CD4-positive, alpha-beta memory T cell (primary cell): ENCODE measurements at places on chromosomes 12 and 14. TPM values are rescaled to one million over a fixed set of nuclear protein-coding genes. Genes with fewer than 3 reads are reported as not detected.

Gene RBMS2
- 1.9 TPM for total RNA-seq

DNA sequence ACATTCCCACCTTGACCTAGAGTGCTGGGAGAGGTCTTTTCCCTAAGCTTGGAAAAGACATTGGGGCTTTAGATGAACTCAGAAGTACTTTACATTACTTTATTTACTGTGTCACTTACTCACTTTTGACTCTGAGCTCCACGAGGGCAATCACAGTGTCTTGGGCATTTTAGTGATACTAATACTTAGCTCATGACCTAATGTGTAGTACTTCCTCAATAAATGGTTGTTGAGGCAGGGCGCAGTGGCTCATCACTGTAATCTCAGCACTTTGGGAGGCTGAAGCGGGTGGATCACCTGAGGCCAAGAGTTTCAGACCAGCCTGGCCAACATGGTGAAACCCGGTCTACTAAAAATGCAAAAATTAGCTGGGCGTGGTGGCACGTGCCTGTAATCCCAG is 19.8 kb upstream of the SNAPC1 start:
- no peak for DNase-seq

DNA sequence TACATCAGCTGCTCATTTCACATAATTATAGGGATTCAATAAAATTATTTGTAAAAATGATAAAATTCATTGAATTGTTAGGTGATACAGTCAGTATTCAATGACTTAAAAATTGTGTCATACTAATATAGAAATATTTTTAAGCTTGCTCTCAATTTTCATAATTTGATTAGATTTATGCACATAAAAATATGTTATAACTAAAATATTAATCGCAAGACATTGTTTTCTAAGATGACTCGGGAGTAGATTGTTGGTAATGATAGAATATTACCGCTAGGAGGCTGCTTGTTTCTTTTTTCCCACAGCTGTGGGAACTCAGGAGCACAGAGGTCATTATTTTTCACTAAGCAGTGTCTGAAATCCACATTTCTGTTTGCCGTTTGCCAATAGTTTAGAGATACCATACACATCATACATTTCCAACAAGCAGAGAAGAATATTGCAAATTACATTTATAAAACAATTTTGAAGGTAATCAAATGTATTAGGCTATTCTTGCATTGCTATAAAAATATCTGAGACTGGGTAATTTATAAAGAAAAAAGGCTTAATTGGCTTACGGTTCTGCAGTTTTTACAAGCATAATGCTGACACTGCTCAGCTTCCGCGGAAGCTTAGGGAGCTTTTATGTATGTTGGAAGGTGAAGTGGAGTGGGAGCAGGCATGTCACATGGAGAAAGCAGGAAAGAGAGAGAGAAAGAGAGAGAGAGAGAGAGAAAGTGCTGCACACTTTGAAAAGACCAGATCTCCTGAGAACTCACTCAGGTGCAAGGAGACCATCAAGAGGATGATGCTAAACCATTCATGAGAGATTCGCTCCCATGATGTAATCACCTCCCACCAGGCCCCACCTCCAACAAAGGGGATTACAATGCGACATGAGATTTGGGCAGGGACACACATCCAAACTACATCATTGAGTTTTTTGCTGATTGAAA is 9.2 kb downstream of the CD69 start:
- peak; percentile 48 for DNase-seq

- DNase-seq, result no peak
Observed at GRCh38 chr12:124686370-124687173, 119.2 kb upstream of the NCOR2 start.

Gene FOXM1
- 0.44 TPM for total RNA-seq

Gene SMOC1
- total RNA-seq, result not detected

Gene GALNT16
- not detected for total RNA-seq

GRCh38 chr12:51705450-51705849 is 114.4 kb downstream of the SCN8A start:
- no peak for DNase-seq

Gene ATXN7L3B
- 45.1 TPM for total RNA-seq

Gene KRT6A
- not detected for total RNA-seq

DNA sequence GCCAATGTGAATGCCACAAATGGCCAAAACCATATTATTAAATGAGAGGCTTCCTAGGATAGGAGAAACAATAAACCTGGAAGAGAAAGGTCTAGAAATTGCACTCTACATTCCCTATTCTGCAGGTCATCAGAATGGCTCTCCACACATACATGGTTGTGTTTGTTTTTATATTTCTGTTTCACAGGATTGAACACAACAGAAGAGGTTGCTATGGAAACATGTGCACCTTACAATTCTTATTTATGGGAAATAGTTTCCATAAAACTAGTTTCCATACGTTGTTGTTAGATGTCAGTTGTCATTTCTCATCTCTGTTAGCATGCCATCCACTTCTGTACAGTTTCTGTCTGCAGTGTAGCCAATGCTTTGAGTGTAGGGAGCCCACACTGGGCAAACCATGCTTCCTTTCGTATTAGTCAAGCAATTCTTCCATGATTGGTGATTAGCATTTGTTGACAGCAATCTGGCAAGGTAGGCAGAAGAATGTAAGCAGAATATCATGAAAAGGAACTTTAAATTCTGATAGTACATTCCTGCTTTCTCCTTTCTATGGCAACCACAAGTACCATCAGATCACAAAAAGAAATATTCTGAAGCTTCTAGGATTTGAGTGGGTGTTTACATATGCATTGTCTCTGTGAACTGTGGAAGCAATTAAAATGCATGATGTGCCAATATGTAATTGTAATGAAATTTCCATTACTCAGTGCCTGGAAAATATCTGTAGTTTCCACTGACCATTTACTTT is 141.6 kb upstream of the AVPR1A start:
- no peak for DNase-seq

GRCh38 chr14:45905672-45906071 is 652.7 kb upstream of the MIS18BP1 start:
- DNase-seq, result no peak

DNA sequence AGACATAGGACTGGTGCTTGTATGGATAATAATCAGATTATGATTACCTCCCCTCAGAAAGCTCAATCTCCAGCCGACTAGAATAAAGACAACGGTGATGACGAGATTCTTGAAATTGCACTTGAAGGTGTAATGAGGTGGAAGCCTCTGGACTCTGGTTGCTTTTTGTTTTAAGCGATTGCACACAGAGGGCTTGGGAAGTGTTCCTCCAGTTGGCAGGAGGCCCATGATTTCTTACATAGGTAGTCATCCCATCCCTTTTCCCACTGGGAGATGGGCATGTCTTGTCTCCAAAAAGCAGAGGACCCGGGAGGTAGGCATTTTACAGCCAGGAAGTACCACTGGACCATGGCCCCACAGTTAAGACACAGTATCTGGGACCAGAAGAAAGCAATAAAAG is 165.7 kb upstream of the FKBP4 start:
- no peak for DNase-seq

- no peak for DNase-seq
Observed at GRCh38 chr14:42872786-42873185, 1266.1 kb downstream of the LRFN5 start.

DNA sequence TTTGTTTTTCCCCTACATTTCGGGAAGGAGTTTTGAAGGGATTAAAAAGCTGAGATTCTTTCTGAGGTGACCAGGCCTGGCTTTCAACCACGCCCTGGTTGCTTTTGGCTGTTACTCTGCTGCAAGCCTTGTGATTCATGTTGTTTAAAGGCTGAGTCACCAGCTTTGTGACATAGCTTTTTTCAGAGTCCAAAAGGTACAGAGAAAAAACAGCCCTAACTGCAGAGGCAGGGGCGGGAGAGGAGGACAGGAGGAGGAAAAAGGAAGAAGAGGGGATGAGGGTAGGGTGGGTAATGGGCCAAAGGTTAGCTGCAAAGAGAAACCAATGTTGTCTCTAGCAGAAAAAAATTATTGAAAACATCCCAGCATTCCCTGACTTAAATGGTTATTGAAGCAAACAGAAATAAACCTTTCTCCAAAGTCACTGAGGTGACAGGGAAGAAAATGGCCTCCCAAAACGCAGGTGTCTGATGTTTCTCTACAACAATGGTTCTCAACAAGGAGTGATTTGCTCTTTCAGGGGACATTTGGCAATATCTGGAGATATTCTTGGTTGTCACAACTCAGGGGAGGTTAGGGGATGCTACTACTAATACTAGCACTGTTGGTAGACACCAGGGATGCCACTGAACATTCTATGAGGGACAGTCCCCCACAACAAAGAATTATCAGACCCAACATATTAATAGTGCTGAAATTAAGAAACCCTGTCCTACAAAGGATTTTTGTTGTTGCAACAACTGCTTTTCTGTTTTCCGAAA is 2.1 kb upstream of the UBC start:
- no peak for DNase-seq

- no peak for DNase-seq
Observed at GRCh38 chr12:42469355-42470175, 120.0 kb downstream of the PRICKLE1 start.

Gene SLC10A1
- not detected for total RNA-seq

- no peak for DNase-seq
Observed at GRCh38 chr12:132053338-132054330, 90.5 kb downstream of the DDX51 start.

Gene TMEM229B
- total RNA-seq, result 35.8 TPM

GRCh38 chr12:24231298-24231697 is 281.8 kb upstream of the SOX5 start:
- DNase-seq, result no peak

DNA sequence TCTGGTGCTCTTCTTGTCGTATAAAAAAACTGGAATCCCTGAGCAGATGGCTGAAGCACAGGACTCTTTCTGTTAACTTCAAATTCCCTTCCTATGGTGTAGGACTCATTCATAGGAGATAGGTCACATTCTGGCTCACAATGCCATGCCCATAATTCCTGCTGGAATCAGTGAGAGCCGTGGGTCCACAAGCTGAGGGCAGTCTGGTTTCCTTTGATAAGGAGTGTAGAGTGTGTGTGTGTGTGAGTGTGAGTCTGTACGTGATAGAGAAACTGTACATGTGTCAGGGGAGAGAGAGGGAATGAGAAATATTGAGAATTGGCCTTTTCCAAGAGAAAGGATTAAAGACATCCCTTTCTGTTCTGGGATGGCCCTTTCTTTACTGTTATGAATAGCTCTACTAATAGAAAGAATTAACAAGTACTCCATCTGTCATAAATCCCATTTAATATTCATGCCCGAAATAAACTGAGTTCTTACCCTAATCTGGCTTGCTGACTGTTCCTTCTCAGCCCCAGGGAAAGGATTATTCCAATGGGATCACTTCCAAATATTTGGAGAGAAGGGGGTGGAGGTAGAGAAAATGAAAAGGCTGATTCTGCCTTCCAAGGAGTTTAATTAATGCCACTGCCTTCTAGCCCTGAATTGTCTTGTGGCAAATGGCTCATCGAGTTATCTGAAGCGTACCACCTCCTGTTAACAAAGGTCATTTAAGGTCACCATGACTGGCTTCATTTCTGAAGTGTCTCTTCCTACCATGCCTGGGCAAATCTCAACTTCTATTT is 79.0 kb downstream of the TMX1 start:
- no peak for DNase-seq

Gene PTPN6
- 199 TPM for total RNA-seq

DNA sequence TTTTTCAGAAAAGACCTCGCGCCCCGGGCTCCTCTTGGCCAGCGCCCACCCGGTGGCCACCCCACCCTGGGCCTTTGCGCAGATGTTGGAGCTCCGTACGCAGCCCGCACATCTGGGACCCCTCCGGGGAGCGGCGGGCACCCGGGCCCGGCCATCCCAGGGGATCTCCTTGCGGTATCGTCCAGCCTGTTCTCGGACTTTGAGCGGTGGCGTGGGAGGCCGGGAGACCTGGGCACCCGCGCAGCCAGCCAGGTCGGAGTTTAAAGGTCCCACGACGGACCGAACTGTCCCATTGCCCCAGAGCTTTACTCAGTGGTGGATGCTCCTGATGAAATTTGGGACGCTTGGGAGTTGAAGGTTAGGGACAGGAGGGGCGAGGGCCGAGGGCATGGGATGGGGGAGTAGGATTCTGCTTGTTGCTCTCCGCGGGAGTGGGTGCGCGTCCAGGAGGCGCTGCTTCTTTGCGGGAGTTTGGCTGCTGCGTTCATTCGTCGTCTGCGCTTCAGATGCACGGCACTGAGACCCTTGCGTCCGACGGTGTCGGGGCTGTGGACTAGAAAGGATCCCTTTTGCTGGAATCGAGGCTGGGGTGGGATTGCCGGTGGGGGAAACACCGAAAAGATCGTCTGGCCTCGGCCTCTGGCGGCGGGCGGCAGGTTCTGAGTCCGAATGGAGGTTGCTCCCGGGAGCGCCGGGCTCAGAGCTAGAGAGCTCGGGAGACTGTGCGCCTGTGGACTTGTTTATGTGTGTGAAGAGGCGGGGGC is 1.4 kb downstream of the NTF3 start:
- DNase-seq, result no peak

- no peak for DNase-seq
Observed at GRCh38 chr12:89390802-89391673, 38.7 kb upstream of the DUSP6 start.

Gene PLEKHD1
- total RNA-seq, result 0.32 TPM

Gene DHRS2
- total RNA-seq, result not detected

Gene SLC39A2
- not detected for total RNA-seq

Gene LETMD1
- 83.7 TPM for total RNA-seq

Gene PZP
- not detected for total RNA-seq

DNA sequence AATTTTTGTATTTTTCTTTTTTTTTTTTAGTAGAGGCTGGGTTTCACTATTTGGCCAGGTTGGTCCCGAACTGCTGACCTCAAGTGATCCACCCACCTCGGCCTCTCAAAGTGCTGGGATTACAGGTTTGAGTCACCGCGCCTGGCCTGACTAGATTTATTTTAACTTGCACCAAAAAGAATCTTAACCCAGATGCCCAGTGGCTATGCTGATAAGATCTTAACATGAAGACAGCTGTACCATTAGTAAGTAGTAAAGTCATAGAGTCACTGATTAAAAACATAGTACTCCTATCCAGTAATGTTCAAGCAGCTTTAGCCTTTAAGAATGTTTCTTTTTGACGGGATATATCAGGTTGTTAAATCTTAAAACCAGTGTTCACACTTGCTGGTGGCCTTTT is 1061.8 kb upstream of the FLRT2 start:
- DNase-seq, result no peak

GRCh38 chr14:47821135-47821534 is 145.7 kb upstream of the MDGA2 start:
- DNase-seq, result no peak

DNA sequence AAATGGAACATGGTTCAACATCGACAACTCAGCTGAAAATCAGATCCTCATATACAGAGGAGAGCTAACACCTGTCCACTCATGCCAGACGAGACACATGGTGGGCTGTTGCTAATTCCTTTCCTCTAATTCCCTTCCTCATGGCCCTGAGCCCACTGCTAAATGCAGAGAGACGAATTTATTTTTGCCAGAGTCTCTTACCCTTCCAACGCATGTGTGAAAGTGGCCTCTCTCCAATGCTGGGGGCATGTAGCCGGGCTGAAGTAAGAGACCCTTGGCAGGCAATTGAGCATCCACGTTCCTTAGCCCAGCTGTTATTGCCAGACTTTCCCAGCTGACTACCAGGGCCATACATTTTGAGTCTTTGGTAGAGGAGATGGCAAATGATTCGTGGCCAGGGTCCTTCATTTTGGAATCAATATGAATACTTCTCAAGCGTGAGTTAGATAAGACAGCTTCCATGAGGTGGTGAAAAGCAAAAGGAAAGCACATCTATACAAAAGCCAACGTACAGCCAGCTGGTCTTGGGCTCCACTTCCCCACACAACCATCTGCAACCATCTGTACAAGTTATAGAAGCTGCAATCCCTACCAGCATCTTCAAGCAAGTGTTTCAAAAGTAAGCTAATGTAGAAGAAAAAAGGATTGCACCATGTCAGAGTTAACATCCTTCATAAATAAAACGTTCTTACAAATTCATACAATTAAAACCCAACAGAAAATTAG is 28.6 kb downstream of the CORO1C start:
- DNase-seq, result no peak

- DNase-seq, result no peak
Observed at GRCh38 chr12:18549598-18549997, 188.2 kb downstream of the PLCZ1 start.
